ENCODE measurements at places on chromosomes 5 and 9.

DNA sequence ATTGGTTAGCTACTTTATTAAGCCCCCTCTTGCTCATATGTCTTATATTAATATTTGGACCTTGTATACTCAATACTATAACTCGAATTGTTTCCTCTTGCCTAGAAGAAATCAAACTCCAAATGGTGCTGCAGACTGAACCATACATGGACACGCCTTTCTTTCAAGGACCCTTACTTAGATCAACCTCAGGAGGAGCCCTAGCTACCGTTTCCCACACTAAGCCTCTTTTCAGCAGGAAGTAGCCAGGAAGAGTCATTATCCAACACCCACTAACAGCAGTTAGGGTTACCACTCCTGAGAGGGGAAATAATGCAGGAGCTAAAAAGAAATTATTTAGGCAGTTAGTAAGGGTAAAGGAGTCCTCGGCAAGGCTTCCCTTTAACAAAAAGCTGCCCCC, 243.8 kb upstream of the PUM3 start:
- DNase-seq, result no peak

GRCh38 chr5:83517072-83517687, 45.6 kb downstream of the VCAN start:
- DNase-seq, result no peak

GRCh38 chr9:120713257-120714087, 798 bp downstream of the MEGF9 start:
- no peak for DNase-seq

DNA sequence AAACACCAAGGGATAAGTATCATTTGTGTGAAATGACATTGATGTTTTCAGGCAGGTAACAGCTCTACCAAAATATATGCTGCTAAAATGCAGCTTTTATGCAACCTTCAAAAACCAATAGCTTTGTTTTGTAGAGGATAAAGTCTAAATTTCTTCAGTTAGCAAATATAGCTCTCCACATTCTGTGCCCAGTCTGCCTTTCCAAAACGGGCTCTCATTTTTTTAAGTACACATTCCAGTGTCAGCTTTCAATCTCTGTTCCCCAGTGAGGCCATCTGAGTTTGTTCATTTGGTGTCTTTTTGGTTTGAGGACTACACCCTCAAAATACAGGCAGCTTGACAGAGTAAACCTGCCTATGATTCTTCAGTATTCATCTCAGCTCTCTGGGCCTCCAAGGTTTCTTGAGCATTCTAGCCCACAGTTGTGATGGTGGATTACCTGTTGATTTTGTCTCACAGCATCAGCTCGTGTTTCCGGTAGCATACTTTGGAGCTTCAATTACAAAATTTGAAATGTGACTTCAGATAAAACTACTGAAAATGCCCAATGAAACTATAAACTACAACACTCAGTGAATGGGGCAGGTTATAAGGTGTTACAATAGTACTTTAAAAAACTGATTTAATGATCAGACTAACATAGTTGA, 55.7 kb downstream of the NR3C1 start:
- no peak for DNase-seq

DNA sequence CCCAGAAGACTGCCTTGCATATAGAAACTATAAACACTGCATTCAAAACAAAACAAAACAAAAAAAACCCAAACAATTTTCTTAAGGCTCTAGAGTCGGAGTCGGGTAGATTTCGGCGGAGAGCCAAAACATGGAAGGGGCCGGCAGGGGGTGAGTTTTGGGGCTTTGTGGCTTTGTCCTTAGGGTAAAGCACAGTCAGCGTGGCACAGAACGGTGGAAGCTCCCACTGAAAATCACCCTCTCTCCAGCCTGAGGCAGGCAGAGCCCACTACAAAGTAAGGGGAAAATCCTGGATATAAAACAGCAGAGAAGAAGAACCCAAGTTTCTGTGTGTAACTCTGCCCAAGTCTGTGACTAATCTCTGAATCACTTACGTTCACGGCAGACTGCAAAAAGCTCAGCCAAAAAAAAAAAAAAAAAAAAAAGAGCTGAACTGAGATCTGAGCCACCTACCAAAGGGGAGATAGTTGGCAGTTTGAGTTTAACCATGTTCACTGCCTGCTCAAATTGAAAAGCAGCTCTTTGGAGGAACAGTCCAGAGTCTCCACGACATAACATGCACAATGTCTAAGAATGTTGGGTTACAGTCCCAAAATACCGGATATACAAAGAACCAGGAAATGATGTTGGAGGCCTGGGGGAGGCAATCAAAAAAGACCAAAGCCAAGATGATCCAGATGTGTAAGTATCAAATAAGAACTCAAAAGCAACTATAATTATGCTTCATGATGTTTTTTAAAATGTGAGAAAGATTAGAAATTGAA, 26.6 kb upstream of the OR2K2 start:
- no peak for DNase-seq

DNA sequence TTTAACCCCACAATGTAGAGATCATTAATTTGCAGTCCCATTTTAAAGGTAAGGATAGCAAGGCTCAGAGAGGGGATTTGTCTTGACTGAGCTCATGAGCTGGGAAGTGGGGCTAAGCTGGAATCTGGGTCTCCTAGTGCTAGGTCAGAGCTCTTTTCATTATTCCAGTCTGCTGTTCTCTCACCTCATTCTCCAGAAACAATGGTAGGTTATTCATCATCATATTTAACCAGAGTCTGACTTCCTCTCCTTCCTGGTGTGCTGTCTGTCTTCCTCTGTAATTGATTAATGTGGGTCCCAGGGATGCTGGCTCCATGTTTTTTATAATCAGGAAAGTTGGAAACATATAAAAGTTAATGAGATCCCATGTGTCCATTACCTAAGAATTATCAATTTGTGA, 20.6 kb downstream of the C9orf43 start:
- DNase-seq, result no peak

GRCh38 chr5:145316282-145316681, 518.9 kb downstream of the PRELID2 start:
- no peak for DNase-seq

DNA sequence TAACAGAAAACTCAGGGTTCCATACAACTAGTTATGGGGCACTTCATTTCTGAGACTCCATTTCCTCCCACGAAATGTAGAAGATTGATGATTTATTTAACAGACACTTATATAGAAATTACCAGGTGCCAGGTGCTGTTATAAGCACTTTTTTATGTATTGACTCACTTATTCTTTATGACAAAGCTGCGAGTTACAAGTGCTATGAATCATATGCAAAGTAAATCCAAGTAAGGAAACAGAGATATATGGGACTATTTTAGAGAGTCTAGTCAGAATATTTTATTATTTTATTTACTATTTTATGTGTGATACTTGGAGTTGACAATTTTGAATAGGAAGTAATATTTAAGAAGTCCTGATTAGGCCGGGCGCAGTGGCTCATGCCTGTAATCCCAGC, 822.8 kb upstream of the C9orf72 start:
- no peak for DNase-seq

DNA sequence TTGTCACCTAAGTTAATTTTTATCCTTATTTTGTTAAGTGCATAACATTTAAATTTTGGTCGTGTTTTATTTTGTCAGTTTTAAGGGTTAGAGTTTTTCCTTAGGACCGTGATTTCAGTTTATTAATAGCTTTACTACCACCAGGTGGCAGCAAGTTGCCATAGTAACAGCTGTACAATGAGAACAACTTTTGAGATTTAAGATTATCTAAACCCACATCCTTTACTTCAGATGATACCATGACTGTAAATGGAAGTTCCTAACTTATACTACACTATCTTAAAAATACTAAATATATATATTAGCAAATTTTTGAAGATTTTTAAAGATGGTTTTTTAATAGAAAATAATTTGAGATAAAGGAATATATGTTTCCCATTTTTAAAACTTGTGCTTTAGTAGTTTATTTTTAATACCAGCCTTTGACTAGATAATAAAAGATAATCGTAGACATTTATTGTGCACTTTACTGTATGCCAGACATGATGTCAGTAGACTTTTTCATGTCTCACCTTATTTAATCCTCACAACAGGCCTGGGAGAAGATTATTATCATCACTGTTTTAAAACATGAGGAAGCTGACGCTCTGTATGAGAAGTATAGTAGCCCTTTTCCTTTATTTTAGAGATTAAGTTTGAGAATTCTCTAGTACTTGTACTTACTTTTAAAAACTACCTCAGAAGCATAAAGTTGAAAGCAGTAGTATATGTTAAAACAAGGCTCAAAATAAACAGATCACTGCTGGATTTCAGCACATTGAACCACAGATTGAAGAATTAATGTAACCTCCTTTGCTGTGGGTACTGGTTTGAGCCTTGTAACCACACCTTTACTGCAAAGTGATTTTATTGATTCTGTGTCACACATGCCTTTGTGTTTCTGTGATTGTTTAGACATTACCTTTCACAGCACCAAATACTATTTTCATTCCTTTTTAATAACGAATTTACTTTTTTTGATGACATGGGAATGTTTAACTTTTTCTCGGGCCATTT, 27.5 kb downstream of the SREK1 start:
- DNase-seq, result peak; percentile 15

GRCh38 chr5:77864997-77865396, 88.9 kb upstream of the TBCA start:
- DNase-seq, result no peak

- no peak for DNase-seq
Observed at GRCh38 chr9:137229903-137230704, 597 bp upstream of the SLC34A3 start.

DNA sequence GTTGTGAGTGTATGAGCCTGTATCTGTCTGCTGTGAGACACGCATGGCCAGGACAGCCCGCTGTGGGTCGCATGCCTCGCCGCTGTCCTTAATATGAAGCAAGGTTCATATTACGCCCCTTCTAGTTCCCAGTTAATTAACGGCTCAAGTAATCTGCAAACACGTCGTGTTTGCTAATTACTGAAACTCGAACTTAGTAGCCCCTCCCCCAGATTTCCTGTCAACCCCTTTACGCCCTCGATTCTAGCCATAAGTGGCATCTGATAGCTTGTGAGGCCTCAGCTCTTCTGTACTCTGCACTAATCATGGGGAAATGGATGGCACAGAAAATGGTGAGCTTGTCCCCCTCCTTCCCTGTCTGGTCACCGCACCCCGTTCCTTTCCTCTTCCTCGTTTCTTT, 116.9 kb upstream of the OTULINL start:
- no peak for DNase-seq

DNA sequence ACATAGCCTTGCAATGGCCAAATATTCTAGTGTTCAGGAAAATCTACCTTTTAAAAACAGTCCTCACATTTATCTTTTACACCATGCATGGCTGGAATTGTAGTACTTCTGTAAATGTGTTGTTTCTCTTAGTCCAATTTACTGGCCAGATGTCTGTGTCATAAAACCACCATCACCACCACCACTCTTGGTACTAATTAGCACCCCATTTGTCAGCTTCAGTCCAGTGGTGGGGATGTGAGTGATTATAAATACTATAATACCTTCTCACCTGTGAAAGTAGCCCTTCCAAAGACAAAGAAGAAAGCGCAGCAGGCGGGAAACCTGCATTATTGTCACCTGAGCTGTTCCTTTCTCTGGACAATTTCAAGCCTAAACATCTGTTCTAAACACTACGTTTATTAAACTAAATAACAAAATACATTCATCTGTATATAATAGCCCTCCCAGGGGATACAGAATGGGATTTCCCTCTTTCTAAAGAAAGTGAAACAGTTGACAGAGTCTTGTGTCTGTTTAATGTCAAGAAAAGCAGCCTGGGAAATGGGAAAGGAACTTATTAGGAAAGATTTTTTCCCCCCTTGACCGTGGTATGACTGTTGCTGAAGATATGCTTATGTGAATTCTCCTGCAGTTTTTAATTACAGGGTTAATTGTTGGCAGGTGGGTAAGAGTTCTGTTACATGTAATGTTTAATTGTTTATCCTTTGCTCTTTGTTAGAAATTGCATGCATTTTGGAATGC, 144.5 kb upstream of the NUDT12 start:
- DNase-seq, result no peak

DNA sequence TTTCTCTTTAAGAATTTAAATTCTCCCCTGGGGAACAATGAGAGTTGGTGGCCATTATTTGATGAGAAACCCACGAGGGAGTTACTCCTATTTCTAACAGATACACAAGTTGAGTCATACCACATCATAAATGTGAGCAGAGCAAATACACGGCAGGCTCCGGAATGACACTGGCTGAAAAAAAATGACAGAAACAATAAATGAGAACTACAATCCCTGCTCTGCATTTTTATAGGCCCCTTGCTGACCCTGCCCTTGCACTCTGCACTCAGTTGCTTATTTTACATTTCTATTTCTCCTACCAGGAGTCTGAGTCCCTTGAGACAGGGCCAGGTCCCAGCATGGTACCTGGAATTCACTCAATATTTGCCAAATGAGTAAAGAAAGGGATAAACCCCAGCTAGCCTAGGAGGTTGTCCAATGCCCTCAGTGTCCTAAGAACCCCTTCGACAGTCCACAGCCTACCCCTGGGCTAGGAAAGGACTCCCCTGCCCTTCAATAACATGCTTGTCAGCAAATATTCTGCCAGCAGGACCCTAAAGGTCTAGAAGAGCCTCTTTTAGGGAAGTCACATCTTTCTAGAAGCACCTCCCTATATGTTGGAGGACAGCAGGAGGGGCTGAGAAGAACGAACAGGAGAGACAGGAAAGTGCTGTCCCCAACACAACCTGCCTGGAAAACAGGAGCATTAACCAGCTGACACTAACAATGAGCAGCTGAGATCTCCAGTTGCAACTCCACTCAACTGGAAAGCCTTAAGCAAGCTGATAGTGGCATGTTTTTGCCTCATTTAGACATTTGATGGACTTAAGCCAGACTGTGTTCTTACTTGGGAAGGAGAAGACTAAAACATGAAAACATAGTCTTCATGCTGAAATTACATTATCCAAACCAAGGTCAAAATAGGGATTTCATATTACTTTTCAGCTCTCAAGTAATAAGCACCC, 191.2 kb downstream of the ACTL7B start:
- no peak for DNase-seq

DNA sequence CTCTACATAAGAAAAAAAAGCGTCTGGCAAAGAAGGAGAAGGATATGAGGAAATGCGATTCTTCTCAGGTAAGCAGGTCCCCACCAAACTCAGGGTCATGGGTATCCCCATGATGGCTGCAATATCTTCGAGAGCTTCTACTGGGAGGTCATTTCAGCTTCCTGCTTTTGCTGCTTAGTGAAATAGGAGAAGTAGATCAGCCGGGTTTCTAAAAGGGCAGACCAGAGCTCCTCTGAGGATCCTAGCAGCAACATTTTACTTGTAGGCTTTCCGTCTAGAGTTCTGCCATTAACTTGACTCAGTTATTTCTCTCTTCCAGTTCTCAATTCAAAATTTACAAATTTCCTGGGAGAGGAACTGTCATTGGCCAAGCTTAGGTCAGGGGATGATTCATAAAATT, 134.7 kb downstream of the DPYSL3 start:
- DNase-seq, result no peak

GRCh38 chr5:131511934-131512333, 123.1 kb downstream of the RAPGEF6 start:
- no peak for DNase-seq

DNA sequence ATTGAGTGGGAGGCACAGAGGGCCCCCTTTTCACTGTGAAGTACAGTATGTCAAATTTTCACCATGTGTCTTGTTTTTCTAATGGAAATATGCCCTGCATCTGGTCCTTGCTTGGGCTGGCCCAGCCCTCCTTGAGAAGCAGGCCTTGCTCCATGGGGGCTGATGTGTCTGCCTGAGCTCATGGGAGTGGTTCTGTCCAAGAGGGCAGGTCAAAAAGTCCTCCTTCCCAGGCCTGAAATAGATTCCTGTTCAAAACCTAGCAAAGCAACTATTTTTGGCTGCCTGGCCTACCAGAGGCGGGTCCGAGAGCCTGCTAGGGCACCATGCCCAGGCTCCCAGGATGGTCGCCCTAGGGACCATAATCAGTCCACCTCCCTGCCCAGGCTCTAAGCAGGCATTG, 40.5 kb upstream of the NEURL1B start:
- DNase-seq, result no peak

GRCh38 chr5:113199122-113199905, 222.7 kb downstream of the DCP2 start:
- DNase-seq, result no peak
